Fibroblast of skin of back (primary cell): ENCODE measurements at places on chromosomes 2 and 18.

DNA sequence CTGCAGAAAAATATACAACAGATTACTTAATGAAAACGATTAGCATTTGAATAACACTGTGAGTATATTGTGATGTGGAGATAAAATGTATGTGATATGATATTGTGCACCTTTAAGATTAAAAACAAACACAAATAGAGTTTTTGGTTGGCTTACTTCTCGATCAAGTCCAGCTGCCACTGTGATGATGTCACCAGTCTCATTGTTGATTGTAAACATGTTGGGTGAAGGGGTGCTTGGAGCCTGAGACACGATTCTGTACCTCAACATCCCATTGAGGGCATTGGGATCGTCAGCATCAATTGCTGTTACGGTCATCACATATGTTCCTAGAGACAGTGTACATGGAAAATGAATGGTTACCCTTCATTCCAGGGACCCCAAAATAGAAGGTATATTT is 174.1 kb downstream of the CDH2 start:
- no peak for DNase-seq

DNA sequence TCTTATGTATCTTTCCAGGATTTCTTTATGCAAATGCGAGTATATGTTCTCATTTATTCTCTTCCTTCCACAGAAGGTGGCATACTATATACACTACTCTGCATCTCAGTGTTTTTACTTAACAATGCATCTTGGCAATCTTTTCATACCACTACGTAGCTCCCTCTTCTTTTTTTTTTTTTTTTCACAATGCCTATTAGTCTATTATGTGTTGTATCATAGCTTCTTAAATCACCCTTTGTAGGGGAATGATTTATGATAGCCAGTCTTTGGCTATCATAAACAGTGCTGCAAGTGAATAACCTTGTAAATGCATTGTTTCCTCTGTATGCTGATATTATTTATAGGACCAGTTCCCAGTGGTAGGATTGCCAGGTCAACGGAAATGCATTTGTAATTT is 204.2 kb downstream of the BABAM2 start:
- DNase-seq, result peak; percentile 47

- DNase-seq, result no peak
These were observed 49.6 kb downstream of the PAX8 start for GRCh38 chr2:113228991-113229716.

GRCh38 chr2:185063761-185064160 is 465.4 kb downstream of the ZNF804A start:
- no peak for DNase-seq

DNA sequence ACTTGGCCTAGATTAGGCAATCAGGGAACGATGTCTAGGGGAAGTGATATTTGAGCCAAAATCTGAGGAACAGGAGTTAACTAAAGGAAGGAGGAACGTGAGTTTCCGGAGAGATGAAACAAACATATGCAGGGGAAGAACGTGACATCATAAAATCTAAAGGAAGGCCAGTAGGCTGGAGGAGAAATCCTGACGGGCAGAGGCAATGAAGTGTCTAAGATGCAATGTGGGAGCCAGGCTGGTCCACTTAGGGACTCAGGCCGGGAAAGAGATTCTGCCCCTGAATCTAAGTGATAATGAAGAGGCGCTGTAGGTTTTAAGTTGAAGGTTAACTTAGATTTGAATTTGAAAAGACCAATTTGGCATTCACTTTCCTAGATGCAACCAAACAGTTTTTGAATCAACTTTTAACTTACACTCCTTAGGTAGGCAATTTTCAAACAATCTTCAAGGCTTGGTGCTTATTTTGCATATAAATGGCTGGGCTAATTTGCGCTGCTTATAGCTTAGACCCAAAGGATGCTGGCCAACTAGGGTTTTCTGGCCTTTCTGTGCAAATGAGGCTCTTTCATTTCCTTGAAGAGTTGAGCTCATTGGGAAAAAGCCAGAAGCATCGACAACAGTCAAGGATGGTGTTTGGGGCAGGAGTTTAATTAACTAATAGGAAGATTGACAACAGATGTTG is 221.7 kb downstream of the SOX11 start:
- DNase-seq, result no peak
